ENCODE measurements at places on chromosomes 7 and 10.

- DNase-seq, result no peak
Measured at GRCh38 chr10:86364491-86365345, 1.9 kb downstream of the GRID1 start.

DNA sequence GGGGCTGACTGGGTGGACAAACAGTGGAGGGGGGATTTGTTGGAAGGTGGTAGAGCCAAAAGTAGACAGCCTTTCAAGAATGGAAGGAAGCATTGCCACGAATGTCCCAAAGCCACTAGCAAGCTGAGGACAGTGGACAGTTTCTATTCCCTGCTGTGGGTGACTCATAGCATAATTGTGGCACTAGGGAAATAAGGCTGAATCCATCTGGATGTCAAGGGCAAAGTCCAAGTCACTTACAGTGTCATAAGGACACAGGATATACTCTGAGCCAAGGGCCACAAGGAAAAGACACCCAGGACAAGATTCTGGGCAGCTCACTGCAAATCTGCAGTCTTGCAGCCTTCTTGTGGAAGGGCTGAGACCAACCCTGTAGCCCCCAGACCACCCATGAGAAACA is 79.7 kb downstream of the FRMPD2 start:
- DNase-seq, result no peak

DNA sequence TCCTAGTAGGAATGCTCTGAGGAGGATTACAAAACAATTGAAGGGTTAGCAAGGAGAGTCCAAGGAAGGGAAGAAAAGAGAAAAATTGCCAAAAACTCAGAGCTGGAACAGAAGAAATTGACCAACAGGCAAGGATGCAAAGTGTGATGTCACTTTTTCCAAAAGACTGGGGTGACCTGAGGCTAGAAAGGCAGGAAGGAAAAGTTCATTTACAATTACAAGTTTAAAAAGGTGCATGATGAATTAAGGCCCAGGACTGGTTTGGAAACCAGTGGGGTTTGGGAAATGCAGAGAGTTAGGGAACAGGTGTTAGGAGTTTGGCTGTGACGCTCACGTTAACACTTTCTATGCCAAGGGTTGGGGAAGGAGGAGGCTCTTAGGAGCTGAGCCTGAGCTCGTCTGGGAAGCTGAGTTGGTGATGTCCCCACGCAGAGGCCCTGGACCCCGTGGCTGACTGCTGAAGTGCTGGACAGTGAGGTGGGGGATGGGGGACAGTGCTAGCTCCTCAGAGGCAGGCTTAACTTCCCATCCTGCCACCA is 92.6 kb upstream of the PODXL start:
- no peak for DNase-seq

DNA sequence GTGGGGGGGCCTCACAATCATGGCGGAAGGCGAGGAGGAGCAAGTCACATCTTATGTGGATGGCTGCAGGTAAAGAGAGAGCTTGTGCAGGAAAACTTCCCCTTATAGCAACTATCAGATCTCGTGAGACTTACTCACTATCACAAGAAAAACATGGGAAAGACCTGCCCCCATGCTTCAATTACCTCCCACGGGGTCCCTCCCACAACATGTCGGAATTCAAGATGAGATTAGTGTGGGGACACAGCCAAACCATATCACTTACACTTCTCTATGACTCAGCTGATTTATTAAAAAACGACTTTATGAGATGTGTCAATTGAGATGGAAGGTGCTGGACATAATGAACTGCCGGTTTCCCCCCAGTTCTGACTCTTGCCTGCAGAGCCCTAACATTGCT is 23.8 kb upstream of the CHN2 start:
- no peak for DNase-seq

DNA sequence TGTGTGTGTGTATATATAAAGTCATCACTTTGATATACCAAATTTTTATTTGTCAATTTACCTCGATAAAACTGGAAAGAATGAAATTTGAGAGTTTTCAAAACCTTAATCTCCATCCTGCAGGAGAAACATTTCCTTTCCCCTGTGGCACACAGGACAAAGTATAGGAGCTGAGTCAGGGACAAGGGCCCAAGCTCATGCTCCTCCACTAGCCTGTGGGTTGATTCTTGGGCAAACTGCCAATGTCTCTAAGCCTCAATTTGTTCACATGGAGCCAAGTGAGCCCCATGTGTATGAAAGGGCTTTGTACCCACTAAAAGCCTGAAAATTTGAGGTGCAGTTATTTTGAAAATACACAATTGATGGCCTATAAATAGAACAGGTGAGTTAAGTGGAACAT is 60.3 kb upstream of the IL6 start:
- DNase-seq, result no peak

DNA sequence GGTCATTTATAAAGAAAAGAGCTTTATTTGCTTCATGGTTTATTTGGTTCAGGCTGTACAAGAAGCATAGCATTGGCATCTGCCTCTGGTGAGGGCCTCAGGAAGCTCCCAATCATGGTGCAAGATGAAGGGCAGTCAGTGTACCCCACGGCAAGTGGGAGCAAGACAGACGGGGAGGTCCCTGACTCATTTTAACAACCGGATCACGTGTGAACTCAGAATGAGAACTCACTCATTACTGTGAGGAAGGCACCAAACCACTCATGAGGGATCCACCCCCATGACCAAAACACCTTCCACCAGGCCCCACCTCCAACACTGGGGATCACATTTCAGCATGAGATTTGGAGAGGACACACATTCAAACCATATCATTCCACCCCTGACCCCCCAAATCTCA is 15.7 kb upstream of the CRYGN start:
- DNase-seq, result no peak

DNA sequence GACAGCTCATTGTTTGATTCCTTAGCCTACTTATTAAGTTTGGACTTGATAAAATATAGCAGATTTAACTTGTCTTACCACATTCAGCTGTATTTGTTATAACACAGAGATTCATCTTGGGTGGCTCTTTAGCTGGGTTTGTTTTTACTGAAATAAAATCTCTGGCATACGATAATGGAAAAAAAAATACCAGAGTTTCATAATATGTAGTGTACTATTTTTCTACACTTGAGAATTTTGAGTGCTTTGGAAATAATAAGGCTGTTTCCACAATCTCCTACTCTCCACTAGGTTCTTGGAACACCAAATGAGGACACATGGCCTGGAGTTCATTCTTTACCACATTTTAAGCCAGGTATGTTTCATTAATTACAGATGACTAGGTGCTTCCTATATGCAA is 218.6 kb upstream of the FZD1 start:
- DNase-seq, result no peak

GRCh38 chr10:86017841-86018734 is 348.5 kb downstream of the GRID1 start:
- no peak for DNase-seq

- no peak for DNase-seq
Measured at GRCh38 chr10:11326241-11326640, 285.2 kb downstream of the USP6NL start.

GRCh38 chr7:44580945-44581878 is 819 bp downstream of the TMED4 start:
- DNase-seq, result no peak

DNA sequence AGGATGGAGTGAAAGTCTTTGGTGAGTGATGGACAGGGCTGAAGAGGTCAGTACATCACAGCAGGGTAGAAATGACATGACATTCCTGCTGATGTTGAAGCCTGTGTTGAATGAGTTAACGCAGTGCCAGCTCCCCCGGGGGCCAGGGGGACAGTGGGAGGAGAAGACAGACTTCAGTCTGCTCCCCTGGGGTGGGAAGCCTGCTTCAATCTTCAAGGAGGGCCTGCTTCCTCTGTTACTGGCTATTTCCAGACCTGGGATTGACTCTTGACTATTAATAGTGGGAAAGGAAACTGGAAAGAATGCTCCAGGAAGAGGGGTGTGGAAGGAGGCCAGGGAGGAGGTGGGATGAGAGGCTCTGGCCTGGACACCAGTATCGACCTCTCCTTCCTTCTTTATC is 27.2 kb downstream of the PODXL start:
- no peak for DNase-seq

DNA sequence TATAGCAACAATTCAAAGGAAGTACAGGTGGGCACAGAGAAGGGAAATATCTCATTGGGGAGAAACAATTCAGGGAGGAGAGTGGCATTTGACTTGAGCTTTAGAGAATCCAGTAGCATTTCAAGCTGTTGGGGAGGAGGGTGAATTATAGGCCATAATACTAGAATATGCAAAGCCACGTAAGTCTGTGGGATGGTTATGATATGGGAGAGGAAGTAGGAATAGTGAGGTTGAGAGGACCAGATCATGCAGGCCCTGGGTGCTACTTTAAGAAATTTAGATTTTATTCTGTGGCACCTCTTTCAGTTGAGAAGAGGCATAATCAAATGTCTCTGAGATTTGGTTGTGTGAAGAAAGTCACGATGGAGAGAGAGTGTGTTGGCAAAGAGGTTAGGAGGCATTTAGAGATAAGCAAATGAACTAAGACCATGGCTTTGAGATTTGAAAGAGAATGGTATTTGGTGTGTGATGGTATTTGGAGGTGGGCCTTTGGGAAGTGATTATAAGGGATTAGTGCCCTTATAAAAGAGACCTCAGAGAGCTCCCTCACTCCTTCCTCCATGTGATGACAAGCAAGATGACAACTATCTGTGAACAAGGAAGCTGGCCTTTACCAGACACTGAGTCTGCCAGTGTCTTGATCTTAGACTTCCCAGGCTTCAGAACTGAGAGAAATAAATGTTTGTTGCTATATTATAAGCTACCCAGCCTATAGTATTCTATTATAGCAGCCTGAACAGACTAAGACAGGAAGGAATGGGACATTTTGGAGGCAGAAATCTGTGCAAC is 15.1 kb downstream of the ADD3 start:
- no peak for DNase-seq

DNA sequence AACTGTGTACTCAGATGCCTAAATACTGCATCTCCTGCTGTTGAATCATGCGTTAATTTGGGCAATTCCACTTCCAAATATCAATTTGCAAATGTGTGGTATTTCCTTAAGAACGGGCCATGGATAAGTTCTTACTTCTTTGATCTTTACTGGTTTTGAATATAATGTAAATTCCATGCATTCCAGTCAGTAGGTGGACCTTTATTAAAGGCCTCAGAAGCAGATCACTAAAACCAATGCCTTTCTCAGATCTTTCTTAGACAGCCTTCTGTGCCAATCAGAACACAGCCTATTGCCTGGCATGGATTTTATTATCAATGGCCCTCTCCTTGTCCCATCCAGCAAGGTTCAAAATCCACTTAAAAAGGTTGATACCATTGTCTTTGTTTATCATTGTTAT is 21.5 kb upstream of the POM121L12 start:
- DNase-seq, result no peak

- DNase-seq, result peak; percentile 36
Measured at GRCh38 chr7:112226701-112227276, 20.3 kb downstream of the ZNF277 start.

DNA sequence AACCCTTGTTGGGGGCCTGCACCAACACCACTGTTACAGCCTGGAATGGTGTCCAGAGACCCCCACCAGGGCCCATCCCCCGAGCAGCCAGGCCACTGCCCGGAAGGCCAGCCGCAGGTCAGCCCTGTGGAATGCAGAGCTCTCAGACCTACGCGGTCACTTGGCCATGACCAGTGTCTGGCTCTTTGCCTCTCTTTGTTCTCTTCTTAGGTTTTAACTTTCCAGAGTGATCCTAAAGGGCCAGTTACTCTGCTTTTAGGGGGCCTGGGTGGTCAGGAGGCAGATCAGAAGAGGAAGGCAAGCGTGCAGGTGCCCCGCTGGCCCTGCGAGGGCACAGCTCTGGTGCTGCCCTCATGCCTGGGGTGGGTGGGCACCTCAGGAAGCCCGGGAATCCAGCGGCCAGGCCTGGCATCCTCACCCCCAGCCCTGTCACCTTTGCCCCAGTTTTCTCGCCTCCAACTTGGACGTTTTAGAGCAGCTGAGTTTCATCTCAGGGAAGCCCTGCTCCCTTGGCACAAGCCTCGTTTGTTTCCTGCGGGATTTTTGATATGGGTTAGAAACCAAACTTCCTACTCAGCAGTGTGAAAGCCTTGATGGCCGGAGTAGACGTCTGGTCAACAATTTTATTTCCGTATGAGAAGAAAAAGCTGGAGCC is 62.5 kb upstream of the CHST15 start:
- DNase-seq, result no peak

GRCh38 chr10:125123476-125124114 is 36.8 kb downstream of the CTBP2 start:
- peak; percentile 88 for DNase-seq

GRCh38 chr10:91140995-91141549 is 79.4 kb upstream of the PCGF5 start:
- DNase-seq, result no peak

DNA sequence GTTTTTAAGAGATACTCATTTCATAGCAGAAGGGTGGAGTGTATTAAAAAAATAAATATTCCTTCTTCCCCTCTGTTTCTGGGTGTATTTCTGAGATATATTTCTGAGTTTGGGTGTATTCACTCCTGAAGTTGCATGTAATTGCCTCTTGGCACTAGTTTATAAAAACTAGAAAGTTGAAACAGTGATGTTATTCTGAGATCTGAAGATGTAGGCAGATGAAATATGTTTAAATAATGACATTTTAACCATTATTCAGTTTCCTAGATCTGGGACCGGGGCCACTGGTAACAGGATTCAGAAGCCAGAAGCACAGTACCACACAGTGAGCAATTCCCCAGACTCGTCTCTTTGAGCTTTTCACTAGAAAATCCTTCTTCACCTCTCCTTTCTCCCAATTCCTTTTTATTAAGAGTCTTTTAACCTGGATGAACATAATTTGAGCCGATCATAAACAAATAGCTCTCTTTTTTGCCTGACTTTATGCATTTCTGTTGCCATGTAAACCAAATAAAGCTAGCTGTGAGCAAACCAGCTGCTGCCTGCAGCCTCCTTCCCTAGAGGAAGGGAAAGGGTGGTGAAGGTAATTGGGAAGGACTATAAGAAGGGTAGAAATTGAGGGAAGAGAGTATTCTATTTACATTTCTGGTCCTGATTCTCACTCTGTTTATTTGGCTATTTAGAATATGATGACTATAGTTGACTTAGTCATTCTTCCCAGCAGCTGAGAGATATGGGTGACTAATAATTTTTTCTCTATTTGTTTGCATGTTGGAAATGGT is 101.8 kb upstream of the STRIP2 start:
- DNase-seq, result no peak

DNA sequence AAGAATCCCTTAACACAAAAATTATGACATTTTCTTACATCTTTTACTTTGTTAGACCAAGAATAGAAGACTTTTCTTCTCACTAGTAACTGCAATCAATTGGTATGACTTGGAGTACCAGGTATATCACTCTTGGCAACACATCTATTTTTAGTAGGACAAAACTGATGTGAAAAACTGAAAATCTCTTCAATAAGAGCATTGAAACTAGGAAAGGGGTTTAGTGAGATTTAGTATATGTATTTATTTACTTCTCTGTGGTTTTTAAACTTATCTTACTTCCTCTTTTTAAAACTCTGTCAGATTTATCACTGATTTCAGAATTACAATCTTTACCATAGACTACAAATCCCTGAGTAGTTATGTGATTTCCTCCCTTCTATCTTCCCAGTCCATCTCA is 366.2 kb downstream of the PCDH15 start:
- no peak for DNase-seq

GRCh38 chr7:136312592-136312991 is 335.4 kb upstream of the MTPN start:
- no peak for DNase-seq

GRCh38 chr10:91758303-91759146 is 39.7 kb upstream of the TNKS2 start:
- DNase-seq, result no peak

- DNase-seq, result no peak
Measured at GRCh38 chr10:69123306-69123746, 652 bp upstream of the VPS26A start.
